ENCODE measurements at places on chromosomes 5 and 9.

- DNase-seq: no peak
These were observed 82.6 kb upstream of the EQTN start for GRCh38 chr9:27379311-27380251.

- DNase-seq: peak; percentile 13
These were observed 118.8 kb upstream of the RPS23 start for GRCh38 chr5:82396871-82397514.

- no peak for DNase-seq
These were observed 9.3 kb downstream of the CDO1 start for GRCh38 chr5:115806986-115807653.

DNA sequence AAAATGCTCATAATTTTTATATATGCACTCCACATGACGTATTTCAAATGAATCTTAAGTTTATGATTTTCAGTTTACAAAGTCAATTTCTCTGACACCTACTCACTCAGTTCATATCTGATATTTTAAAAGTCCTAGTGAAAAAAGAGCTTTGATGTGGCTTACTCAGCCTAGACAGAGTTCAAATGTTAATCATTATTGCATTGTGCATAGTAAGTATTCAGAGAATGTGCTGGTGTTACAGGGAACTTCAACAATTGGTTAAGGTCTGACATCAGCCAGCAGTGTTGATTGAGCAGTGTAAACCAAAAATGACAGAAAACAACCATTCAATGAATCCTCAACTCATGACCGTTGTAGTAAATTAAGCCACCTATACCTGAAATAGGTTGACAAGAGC lies 147.2 kb upstream of the LHFPL2 start:
- DNase-seq: no peak

GRCh38 chr5:36242534-36243485 lies 1.1 kb upstream of the NADK2 start:
- DNase-seq: no peak

All from LNCaP clone FGC (cell line).